Non-pigmented ciliary epithelial cell (primary cell): ENCODE measurements at places on chromosomes 4 and X.

- DNase-seq: no peak
These were observed 750 bp downstream of the ARMCX5 start for GRCh38 chrX:102599951-102600579.

DNA sequence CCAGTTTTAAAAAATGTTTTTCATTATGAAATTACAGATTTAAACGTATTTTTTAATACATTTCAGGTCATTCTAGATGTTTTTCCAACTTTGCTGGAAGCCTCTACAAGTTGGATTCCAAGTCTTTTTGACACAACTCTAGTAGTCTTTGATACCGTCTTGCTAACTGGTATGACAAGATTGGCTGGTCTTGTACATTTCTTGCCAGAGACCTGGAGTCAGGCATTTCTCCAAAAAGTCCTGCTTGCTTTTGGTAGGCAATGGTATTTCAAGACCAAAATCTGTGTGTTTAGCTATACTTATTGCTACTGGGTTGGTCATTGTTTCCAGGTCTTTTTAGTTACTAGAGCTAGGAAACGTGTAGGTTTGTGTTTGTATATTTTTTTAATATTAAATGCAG, 64.6 kb downstream of the SLAIN2 start:
- DNase-seq: no peak

- no peak for DNase-seq
These were observed 139.1 kb downstream of the COL4A6 start for GRCh38 chrX:108299101-108299591.

DNA sequence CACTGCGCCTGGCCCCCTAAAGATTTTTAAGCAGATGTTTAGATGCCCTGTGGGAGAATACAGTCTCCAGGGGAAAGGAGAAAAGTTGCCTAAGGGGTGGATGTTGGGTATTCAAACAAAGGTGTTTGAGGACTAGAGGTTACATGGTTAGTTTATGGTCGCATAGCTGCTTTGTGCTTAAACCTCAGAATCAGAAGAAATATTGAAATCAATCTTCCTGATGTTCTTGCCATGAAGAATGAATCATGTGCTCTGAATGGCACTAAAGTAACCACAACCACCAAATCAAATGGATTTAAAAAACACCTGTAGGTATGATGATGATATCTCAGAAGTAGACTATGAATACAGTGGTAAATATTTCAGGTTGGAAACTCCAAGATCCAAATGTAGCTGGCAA, 42.7 kb upstream of the TEX13A start:
- DNase-seq: no peak

DNA sequence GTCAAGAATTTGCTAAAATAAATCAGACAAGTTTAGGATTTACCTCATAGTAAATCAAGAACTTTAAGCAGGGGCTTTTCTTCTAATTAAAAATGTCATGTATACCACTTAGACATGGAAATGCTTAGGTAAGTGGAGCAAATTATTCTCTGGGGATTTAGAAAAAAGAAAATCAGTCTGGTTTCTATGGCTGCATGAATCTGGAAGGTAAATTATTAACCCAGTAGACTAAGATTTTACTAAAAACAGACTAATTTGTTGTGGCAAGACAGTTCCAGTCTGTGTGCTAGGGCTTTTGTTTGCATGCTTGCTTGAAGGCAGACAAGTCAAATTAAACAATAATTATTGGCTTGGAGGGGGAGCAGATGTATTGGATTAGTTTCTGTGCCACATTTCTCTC, 140.6 kb downstream of the TBL1X start:
- no peak for DNase-seq

GRCh38 chr4:47213971-47214370, 182.6 kb downstream of the GABRB1 start:
- peak; percentile 82 for DNase-seq

GRCh38 chrX:153687121-153688039, at the start of gene SLC6A8:
Gene SLC6A8 (plus strand): TSS chrX:153687926. CDS start chrX:153688575, 649 bp downstream.
- DNase-seq: no peak

GRCh38 chr4:130689181-130689580, 1593.2 kb downstream of the C4orf33 start:
- DNase-seq: peak; percentile 8

DNA sequence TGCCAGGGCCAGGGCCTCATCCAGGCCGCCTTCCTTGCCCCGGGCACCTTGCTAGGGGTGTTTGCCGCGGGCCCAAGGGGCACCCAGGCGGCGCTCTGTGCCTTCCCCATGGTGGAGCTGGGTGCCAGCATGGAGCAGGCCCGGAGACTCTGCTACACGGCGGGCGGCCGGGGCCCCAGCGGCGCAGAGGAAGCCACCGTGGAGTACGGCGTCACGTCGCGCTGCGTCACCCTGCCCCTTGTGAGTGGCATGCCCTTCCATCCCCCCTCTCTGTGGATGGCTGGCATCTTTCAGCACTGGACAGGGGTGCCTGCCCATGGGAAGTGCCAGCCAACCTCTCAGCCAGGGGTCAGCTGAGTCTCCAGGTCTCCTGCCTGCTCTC, 3.6 kb downstream of the PLXNB3 start:
- DNase-seq: no peak

- no peak for DNase-seq
These were observed 3.5 kb upstream of the VMA21 start for GRCh38 chrX:151393514-151393913.

DNA sequence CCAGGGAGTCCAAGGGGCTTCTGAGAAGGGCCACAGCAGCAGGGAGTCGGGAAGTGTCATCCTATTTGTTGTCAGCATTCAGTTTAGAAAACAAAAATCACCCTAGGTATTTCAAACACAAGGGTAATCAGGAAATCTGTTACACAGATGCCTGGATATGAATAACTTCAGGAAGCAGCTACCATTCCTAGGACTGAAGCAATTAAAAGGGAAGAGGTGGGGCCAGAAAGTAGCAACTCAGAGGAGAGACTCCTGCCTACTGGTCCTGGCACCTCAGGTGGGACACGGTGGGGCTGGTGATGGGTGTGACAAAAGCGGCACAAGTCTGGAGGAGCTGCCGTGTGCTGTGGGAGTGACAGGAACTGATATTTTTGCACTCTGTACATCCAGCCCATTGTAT, 107.9 kb downstream of the PDGFRA start:
- DNase-seq: no peak

GRCh38 chrX:76555816-76556215, 128.3 kb downstream of the MAGEE1 start:
- DNase-seq: peak; percentile 1

- DNase-seq: no peak
These were observed 32.5 kb downstream of the TLL1 start for GRCh38 chr4:165905405-165906027.
